Activated naive CD4-positive, alpha-beta T cell treated with anti-CD3 and anti-CD28 coated beads, Interleukin-2, amount 50 U/mL, for 72 hours (primary cell): ENCODE measurements at places on chromosomes 4 and X. TPM values are rescaled to one million over a fixed set of nuclear protein-coding genes. Genes with fewer than 3 reads are reported as not detected.

The AMTN gene
- total RNA-seq = not detected

The BMPR1B gene
- total RNA-seq = not detected

The LGI2 gene
- not detected for total RNA-seq

The GAB3 gene
- 4.0 TPM for total RNA-seq

The NR3C2 gene
- 7.1 TPM for total RNA-seq

- no peak for DNase-seq
These were observed 62.2 kb downstream of the SH3RF1 start for GRCh38 chr4:169208516-169208915.

GRCh38 chr4:179195887-179196286, 1753.7 kb upstream of the AGA start:
- no peak for DNase-seq

GRCh38 chrX:132393085-132393484, 95.8 kb downstream of the MBNL3 start:
- DNase-seq = no peak

- no peak for DNase-seq
These were observed 24.5 kb downstream of the ZNF41 start for GRCh38 chrX:47458528-47458927.

DNA sequence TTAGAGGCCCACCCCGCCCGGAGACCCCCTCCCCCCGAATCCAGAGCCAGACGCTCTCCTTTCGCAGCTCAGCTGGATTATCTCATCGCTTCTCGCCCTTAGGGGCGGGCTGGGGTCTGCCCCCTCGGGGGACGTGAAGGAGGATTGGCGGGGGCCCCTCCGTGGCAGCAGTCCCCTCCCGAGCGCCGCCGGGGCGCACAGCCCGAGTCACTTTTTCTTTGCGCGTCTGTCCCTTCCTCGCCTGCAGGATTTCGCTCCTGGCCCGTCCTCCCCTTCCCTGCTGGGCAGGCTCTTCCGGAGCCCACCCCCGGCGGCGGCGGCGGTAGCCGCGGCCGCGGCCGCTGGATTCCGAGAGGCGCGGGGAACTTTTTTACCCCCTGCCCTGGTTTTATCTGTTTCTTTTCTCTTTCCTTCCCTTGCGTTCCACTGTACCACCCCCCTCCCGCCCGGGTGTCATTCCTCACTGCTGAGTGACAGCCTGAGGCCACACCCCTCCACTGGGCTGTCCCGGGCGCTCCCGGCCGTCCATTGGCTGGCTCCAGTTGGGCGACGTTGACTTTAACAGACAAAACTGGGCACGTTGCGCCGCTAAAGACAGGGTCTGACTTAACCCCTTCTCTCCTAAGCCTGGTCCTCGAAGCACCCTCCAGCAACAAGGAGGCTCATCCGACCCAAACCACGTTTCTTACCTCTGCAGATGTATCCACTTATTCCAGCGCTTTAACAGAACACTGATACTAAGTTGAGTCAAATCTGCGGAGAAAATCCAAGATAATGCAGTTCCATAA, 492 bp upstream of the NKX3-2 start:
- no peak for DNase-seq

- no peak for DNase-seq
These were observed 465.2 kb upstream of the BOD1L1 start for GRCh38 chr4:14092741-14093140.

DNA sequence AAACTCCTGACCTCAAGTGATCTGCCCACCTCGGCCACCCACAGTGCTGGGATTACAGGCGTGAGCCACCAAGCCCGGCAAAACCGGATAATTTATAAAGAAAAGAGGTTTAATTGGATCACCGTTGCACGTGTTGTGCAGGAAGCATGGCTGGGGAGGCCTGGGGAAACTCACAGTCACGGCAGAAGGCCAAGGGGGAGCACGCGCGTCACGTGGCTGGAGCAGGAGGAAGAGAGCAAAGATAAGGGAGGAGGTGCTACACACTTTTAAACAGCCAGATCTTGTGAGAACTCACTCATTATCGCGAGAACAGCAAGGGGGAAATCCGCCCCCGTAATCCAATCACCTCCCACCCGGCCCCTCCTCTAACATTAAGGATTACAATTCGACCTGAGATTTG, 177.9 kb upstream of the TENM3 start:
- DNase-seq = no peak

DNA sequence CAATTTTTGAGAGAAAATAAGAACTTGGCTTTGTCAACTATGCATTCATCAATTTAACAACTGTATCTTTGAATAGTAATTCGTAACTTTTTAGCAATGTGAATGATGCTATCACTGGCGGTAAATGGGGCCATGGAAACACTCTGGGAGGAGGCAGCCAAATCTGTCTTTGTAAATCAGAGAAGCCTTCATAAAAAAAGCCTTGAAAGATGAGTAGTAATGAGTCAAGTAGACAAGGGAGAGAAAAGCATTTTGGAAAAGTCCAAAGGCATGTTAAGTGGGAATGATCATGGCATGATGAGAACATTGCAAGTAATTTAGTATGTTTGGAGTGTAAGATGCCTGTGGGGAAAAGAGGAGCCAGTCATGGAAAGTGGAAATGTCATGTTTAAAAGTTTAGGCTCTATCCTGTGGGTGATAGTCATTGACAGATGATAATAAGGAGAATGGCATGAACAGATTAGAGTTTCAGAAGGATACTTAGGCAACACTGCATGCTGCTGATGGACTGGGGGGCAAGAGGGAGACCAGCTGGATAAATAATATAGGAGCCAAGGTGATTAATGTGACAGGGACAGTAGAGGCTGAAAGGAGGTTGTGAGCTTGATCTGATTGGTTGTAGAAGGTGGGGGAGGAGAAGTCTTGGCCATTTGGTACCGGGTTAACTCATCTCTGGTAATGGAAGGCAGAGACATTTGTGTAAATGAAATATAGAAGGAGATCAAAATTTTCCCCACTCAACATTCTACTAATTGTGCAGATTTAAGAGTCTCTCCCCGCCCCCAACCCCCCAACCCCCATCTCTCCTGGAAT, 16.3 kb downstream of the SPRY1 start:
- no peak for DNase-seq
